ENCODE measurements at places on chromosomes 3 and 15. TPM values are rescaled to one million over a fixed set of nuclear protein-coding genes. Genes with fewer than 3 reads are reported as not detected.

The PPP1R14D gene
- total RNA-seq: not detected

The KCNMB2 gene
- not detected for total RNA-seq

The IMPG2 gene
- 0.34 TPM for total RNA-seq

The NSMCE3 gene
- total RNA-seq: 12.7 TPM

The RTP4 gene
- 47.0 TPM for total RNA-seq

The CNTN6 gene
- total RNA-seq: not detected

The IQCH gene
- total RNA-seq: 1.7 TPM

The TXNRD3 gene
- 17.8 TPM for total RNA-seq

The KNG1 gene
- not detected for total RNA-seq

The TM4SF1 gene
- total RNA-seq: 534 TPM

The IQCF5 gene
- total RNA-seq: not detected

The CD200R1L gene
- total RNA-seq: not detected

Data from melanocyte of skin (primary cell).